ENCODE measurements at places on chromosomes 3 and 15.

DNA sequence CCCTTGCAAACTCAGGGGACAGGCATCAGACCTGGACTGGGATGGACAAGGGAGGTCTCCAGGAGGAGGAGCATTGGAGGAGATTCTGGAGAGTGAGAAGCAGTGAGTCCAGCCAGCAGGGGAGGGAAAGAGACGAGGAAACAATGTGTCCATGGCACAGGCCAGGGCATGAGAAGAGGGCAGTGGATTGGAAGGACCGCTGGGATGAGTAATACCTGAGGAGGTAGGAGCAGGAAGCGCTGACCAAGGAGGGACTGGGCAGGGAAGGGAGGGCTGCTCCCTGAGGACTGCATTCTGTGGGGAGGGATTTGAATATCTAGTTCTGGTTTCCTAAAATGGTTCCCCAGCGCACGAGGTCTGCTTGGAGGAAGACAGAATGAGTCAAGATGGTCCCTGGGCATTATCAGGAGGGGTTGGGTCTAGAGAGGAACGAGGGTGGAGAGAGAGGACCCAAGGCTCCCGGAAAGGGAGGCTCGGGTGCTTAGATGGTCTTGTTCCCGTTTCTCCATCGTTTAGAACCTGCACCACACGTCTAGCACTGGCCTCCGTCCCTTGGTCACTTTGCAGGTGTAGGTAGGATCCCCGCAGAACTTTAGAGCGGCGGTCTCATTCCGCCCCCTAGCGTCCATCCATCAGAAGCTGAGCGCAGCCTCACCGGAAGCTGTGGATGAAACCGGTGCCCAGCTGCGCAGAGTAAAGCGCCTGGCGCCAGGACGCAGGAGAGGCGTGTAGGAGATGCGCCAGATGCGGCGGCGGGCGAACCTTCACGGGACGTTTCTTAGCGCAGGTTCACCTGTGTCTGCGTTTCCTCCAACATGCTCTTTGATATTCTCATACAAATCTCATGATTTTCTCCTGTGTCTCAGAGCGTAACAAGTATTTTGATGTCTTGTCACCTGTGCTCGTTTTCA lies 190.7 kb upstream of the NDN start:
- no peak for DNase-seq

DNA sequence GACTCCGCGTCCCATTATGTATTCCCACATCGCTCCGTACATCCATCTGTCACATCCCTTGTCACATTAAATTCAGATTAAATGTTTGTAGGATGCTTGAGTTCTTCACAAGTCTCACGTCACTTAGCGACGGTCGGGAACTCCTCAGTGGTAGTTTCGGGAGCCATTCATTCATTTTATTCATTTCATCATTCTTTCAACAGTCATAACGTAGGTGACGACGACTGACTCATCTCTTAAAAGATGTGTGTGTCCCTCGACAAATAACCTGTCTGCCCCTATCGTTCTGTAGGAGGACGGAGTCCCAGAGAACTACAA lies 272 bp upstream of the SRPRB start:
- DNase-seq, result no peak

- DNase-seq, result no peak
These were observed 209.1 kb upstream of the STRIT1 start for GRCh38 chr3:155502630-155503029.

DNA sequence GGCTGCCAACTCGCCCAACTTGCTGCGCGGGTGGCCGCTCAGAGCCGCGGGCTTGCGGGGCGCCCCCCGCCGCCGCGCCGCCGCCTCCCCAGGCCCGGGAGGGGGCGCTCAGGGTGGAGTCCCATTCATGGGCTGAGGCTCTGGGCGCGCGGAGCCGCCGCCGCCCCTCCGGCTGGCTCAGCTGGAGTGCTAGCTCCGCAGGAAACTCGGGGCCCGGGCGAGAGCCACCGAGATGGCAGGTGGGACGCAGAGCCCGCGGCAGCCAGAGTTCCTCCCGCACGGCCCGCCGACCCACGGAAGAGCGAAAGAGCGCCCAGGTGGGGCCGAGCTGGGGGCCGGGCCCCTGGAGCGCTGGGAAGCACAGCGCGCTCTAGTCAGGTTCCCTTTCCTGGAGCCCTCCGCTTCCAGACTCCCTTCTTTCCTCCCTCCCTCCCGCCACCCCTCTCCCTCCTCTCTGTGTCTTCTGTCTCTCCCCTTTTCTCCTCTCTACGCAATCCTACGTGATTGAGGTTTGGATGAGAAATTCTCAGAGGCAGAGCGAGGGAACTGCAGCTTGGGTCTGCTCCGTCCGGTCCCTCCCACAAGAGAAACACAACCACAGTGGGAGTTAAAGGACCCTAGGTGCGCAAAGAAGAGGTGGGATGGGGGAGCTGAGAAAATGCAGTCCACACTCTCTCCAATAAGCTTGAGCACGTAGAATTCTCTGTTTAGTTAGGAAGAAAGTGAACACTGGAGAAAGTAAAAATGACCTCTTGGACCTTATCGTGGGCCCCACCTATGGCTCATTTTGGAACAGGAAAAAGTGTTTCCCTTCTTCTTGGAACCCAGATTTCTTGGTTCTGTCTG lies 317.3 kb downstream of the FGF12 start:
- no peak for DNase-seq

DNA sequence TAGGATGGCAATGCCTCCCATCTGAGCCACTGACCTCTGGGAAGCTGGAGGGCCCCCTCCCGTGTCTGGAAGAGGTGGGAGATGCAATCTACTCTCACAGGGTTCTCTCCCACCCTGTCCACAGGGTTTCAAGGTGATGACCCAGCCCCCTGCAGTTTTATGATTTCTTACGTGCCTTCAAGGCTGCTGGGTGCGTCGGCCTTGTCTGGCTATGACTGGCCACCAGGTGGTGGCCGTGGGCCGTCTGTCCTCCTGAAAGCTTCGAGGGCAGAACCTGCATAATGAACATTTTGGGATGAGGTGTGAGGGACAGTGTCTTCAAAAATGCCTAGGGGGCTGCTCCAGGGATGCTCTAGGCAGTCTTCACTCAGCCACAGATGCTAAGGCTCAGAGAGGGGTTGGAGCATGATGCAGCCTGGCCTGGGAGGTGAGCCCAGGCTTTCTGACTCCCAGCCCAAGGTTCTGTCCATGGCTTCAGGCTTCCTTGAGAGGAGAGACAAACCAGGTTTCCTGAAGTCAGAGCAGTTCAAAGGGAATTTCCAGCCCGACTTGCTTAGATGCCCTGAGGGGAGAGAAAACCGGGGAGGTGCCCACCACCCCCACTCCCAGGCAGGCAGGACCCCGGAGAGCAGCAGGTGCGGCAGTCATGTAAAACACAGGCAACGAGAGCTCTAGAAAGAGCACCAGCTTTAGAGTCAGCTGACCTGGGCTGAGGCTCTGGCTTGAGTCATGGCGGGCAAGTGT lies 18.7 kb downstream of the ISG20 start:
- DNase-seq, result no peak

GRCh38 chr3:168416446-168416845 lies 320.7 kb upstream of the GOLIM4 start:
- DNase-seq, result no peak

DNA sequence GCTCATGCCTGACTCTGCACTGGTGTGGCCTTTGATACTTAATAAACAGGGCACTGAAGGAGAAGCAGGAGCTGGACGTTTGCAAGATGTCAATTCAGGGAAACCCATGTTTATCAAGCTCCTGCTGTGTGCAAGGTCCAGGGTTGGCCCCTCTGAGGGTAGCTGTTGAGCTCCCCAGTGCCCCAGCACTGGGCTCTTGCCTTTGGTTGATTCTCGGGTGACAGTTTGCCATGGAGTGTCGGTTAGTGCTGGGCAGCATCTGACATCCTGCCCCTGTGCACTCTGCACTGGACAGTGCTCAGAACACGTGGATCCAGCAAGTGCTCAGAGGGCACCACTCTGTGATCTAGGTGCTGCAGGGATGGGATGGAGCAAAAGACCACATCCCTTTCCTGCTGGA lies 7.3 kb downstream of the HDAC11 start:
- no peak for DNase-seq

DNA sequence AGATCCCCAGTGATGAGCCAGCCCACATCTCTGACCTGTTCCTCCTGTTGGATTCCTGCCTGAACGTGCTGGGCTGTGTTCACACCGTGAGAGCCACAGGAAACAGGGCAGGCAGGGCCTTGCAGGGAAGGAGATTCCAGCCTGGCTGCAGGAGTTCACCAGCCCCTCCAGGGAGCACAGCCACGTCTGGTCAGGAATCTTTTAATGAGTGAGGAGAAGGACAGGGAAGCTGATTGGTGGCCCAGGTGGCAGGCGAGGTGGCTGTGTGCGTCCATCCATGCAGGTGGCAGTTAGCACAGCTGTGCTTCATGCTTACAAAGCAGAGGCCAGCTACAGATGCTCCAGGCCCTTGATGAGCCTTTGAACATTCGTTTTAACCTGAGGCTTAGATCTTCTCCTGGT lies 10.5 kb downstream of the LRRK1 start:
- no peak for DNase-seq

GRCh38 chr3:134775831-134776230 lies 19.2 kb upstream of the EPHB1 start:
- no peak for DNase-seq

GRCh38 chr3:141348837-141349236 lies 19.5 kb upstream of the ZBTB38 start:
- no peak for DNase-seq

GRCh38 chr3:67493808-67494207 lies 160.6 kb downstream of the SUCLG2 start:
- DNase-seq, result no peak

- no peak for DNase-seq
These were observed 88.4 kb upstream of the RPL32 start for GRCh38 chr3:12929801-12930200.

GRCh38 chr15:40845036-40845435 lies 1.2 kb downstream of the SPINT1 start:
- DNase-seq, result no peak

GRCh38 chr3:13714251-13714916 lies 165.5 kb downstream of the FBLN2 start:
- DNase-seq, result no peak

GRCh38 chr3:18717598-18717997 lies 292.5 kb upstream of the SATB1 start:
- DNase-seq, result no peak

- no peak for DNase-seq
These were observed 88.4 kb downstream of the APBA2 start for GRCh38 chr15:28974142-28974541.

DNA sequence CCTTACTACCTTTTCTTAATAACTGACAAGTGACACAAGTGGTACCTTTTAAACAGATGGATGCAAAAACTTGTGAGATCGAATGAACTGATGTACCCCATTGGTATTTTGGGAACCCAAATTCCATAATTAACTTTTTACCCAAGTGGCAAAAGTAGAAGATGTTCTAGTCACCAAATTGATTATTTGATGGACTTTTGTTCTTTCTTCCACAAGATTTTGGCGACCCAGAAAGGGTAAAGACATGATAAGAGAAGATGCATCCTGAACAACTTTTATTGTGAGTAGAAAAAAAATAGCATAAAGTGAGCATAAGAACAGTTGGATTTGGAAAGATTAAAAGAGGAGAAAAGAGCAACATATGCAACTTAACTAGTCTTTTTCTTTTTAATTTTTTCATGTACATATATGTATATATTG lies 159.5 kb downstream of the TIGIT start:
- no peak for DNase-seq

DNA sequence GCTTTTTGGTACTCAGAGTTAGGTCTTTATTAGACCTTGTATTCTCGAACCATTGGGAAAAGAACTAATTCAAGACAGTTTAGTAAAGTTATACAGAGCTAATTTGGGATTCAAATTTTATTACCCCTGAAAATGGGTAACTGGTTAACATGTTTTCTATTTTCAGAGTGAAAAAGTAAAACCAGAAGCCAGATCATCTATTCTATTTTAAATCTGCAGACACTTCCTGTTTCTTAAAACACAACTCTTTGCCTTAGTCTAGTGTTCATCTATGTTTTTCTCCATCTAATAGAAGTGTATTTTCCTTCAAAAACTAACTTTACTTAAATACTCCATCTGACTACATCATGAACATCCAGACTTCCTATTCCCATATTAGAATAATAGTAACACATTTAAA lies 113.4 kb downstream of the CCNL1 start:
- no peak for DNase-seq

DNA sequence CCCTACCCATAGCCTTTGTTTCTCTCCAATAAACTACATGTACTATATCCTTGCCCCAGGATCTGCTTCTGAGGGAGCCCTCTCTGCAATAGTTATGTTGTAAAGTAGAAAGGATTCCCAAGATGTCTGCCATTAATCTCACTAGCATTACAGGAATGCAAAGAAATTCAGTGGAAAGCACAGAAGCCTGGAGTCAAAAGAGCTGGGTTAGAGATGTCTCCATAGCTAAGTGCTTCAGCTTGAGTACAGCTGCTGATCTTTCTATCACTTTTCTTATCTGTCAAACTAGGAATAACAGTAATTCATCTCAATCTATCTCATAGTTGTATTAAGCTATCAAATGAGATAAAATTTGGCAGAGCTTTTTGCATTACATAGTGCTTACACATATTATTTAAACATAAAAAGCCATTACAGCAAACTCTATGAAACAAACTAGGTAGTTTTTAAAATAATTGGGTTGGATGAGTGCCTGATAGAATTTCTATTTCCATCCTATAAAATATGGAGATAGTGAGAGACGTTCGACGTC lies 799.5 kb upstream of the SEMA6D start:
- DNase-seq, result no peak

DNA sequence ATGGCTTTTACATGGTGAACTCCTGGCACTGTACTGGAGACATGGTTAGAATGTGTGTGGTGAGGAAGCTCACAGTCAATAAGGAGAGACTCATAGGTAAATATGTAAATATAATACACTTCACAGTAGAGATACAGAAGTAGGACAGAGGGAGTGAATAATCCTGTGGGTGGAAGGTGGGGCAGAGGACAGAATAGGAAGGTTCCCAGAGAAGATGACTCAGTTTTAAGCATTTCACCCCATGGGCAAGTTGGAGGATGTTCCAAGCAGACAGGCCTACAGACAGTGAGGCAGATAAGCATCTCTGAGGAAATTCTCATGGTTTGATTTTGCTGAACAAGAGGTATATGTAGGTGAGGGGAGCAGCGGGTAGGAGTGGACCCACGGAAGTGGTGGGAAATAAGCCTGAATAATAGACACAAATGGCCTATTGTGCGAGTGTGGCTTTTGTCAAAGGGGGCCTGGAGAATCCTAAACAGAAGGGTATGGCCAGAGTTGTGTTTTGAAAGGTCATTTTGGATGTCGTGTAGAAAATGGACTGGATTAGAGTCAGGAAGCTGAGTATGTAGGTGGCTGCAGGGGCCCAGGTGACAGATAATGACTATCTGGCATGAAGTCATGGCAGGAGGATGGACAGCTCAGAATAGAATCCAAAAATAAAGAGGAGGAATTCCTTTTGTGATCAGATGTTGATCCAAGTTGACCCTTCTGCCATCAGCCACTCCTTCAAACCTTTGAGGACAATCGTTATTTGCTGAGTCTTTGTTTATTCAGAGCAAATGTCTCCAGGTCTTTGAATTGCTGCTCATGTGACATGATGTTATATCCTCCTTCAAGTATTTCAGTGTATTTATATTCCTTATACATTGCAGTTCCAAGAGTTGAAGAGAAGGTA lies 97.3 kb upstream of the THRB start:
- no peak for DNase-seq

GRCh38 chr3:56724676-56725075 lies 41.6 kb upstream of the TASOR start:
- DNase-seq, result no peak

GRCh38 chr15:50046159-50046558 lies 72.9 kb downstream of the ATP8B4 start:
- no peak for DNase-seq

- DNase-seq, result no peak
These were observed 43.9 kb downstream of the NR2C2 start for GRCh38 chr3:14991151-14991742.

- DNase-seq, result no peak
These were observed 95.3 kb downstream of the IGF2BP2 start for GRCh38 chr3:185729337-185730055.

GRCh38 chr3:60983906-60984305 lies 267.3 kb downstream of the FHIT start:
- DNase-seq, result no peak
